ENCODE measurements at places on chromosomes 1 and 21.

GRCh38 chr1:171654942-171655745 is 2.7 kb upstream of the MYOC start:
- DNase-seq, result peak; percentile 91

DNA sequence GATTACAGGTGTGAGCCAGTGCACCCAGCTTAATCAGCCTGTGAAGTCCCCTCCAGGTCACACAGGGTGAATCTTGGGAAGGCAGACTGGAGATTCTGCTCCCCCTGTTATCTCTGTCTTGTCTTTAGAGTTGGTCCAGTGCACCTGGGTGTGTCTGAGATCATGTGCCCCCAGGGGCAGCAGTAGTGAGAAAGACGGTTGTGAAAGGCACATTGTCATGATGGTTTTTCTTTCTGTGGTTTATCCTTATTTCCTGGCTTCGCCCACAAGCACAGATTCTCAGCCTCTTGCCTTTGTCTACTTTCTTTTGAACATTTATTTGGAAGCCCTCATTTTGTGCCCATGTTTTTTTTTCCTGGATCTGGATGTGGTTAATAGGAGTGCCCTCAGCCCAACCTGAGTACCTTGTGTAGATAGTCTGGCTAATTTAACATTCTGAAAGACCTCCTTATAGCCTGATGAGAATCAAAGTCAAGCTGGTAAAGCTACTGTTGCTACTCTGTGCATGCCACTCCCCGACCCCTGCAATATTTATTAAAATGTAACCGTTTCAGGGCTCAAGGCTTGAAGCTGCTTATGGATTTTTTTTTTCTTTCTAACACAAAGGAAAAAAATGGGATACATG is 23.7 kb downstream of the UCK2 start:
- no peak for DNase-seq

- DNase-seq, result no peak
Observed at GRCh38 chr1:25809283-25809926, 9.4 kb downstream of the SELENON start.

DNA sequence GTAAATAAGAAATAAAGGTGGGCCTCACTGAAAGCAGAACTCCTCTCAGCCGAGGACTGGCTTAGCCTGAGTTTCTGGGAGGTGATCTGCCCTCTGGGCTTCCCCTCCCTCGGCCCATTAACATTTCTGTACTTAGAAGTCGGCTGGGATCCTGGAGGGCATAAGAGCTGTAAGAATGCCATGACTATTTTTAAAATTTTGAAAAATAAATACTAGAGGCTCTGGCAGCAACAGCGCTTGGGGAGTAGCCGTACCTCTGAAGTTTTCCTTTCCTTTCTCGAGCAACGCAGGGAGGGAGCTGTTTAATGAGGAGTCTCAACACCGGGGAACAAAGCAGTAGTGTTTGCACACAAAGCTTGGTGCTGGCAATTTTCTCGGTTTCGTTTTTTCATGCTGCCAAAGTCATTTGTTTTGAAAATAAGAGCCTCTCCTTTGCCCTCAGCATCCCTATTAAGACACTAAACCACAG is 498.7 kb downstream of the SMYD3 start:
- DNase-seq, result no peak

GRCh38 chr1:5551274-5551975 is 440.8 kb downstream of the NPHP4 start:
- DNase-seq, result no peak

DNA sequence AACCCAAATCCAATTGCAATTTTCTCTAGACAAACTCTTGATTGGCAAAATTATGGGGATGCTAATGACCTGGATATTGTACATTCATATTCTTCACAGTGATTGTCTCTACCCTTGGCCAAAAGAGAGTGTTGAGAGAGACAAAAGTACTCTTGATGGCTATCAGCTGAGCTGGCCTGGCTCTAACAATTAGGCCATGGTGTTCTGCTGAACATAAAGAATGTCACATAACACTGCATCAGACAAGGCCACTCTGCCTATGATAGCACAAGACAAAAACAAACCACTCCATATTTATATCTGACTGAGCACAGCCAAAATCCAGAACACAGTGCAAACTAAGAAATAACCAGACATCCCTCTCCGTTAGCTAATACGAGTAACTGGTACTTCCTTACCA is 101.7 kb downstream of the ADAMTS1 start:
- no peak for DNase-seq

Data from stimulated activated CD8-positive, alpha-beta memory T cell treated with anti-CD3 and anti-CD28 coated beads, Interleukin-4, amount 100 ng/mL, for 48 hours (primary cell).